ENCODE measurements at places on chromosomes 12 and 14.
A peak's percentile ranks its signal among the peaks of the same experiment; 100 is the strongest.

DNA sequence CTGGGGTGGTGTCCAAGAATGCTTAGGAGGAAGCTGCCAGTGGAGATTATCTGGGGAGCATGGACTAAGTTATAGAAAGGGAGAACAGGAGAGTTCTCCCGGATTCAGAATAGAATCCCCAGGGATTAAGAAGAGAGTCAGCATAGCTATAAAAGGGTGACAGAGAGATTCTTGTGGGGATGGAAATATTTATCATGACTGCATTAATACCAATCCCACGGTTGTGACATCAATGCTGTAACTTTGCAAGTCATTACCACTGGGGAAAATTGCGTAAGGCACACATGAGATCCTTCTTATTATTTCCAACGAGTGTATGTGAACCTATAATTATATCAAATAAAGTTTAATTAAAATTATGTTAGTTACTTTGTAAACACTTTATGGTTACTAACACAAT lies 447.9 kb upstream of the TMEM132C start:
- no peak for DNase-seq

DNA sequence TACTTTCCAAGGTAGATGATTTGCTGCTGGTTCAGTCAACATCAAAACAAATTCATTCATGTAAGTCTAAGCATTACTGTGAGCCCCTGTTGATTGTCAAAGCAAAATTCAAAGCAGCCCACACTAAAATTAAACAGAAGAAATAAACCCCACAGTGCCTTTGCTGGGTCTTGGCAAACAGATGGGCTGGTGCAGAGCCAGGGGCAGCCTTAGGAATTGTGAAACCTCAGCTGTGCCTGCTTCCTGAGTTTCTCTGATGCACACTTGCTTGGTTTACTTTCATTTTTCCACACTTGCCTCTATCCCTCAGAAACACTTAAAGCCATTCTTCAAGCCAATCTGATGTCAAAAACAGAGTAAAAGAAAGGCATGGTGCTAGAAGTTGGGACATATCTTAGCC lies 6.6 kb upstream of the PLEKHG7 start:
- DNase-seq: peak; percentile 82

- no peak for DNase-seq
Observed at GRCh38 chr14:23877111-23877510, 76.5 kb upstream of the DHRS4 start.

DNA sequence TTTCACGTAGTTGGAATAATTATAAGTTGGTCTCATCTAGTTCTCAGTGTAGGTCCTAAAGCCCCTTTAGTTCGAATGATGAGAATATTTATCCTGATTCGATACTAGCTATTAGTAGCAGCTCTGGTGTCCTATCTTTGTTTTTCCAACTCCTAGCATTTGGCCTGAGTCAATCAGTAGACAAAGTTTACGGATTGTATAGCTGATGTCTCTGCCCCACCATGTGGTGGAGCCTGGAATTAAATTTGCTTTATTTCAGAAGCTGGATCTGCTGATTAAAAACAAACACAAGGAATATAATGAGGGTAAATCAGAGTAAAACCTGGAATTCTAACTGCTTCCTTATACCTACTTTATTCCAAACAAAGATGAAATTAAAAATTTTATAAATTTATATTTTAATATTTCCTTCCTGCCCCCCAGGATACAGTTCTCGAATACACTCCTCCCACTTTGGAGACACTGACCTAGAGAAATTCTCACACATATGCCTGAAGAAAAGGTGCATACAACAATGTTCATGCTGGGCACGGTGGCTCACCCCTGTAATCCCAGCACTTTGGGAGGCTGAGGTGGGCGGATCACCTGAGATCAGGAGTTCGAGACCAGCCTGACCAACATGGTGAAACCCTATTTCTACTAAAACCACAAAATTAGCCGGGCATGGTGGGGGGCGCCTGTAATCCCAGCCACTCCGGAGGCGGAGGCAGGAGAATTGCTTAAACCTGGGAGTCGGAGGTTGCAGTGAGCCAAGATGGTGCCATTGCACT lies 7.6 kb upstream of the BRMS1L start:
- DNase-seq: peak; percentile 56

GRCh38 chr14:63046339-63047268 lies 1.3 kb upstream of the KCNH5 start:
- DNase-seq: no peak

DNA sequence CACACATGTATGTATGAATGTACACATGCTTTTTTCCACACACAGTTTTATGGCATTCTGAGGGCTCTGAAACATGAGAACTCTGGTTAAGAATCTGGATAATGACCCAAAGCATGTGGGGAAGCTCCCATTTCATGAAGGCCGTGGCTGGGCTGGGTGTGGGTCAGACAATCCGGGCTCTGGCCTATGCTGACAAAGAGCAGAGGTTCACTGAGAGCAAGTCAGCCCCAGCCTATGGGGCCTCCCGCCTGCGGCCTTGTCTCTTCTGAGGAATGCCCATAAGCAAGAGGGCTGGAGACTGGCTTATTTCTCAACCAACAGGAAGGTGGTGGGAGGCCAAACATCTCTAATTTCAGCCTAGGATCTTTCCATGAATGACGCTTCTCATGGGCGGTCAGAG lies 8.5 kb downstream of the MYH6 start:
- DNase-seq: peak; percentile 5

DNA sequence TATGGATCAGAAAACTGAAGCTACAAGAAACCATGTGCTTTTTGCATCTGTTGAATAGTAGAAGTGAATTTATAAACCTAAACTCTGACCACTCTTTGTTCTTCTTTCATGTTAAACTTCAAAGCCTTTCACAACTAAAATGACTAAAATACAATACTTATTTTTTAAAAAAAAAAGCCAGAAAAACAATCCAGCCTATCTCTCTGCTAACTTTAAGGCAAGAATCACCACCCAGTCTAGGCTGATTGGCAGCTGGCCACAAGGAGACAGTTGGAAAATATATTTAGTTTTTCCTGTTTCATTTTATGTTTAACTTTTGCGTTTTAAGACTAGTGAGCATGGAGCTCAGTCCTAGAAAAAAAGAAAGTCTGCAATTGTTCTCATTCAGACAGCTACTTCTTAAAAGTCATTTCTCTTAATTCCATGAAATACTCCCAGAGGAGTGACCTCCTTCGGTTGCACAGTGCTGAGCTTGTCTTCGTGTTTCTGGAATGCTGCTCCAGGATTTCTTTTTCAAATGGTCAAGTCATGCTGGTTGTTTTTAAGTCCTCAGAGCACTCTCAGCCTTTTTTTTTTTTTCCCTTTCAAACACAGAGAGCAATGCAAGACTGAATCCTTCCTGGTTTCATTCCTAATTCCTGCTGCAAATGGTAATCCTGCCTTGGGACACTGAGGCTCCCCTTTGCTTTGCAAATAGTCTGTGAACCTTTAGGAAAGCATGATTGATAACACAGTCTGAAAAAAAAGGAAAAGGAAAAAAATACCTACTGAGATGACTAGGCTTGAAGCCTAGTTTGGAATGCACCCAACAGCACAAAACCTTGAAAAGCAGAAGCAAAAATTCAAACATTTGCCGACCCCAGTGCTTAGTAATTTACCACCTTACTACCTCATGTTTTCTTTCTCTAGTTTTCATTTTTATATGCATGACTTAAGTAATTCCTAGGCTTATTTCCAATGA lies 233.3 kb upstream of the DAAM1 start:
- DNase-seq: peak; percentile 76

- DNase-seq: no peak
Observed at GRCh38 chr12:52063981-52064649, 5.7 kb upstream of the ATG101 start.

- peak; percentile 47 for DNase-seq
Observed at GRCh38 chr12:62604871-62605270, 138.2 kb downstream of the MON2 start.

- no peak for DNase-seq
Observed at GRCh38 chr12:11624116-11624515, 25.4 kb upstream of the ETV6 start.

GRCh38 chr14:94034886-94035285 lies 8.7 kb downstream of the OTUB2 start:
- DNase-seq: no peak

DNA sequence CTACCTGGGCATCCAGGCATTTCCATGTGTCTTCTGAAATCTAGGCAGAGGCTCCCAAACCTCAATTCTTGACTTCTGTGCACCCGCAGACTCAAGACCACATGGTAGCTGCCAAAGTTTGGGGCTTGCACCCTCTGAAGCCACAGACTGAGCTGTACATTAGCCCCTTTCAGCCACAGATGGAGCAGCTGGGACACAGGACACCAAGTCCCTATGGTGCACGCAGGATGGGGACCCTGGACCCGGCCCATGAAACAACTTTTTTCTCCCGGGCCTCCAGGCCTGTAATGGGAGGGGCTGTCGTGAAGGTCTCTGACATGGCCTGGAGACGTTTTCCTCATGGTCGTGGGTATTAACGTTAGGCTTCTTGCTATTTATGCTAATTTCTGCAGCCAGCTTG lies 330.0 kb downstream of the RERGL start:
- no peak for DNase-seq

- peak; percentile 48 for DNase-seq
Observed at GRCh38 chr12:94571556-94571955, 78.8 kb downstream of the TMCC3 start.

GRCh38 chr14:23435543-23436326 lies at the start of gene MYH7:
TSS of gene MYH7 (minus strand) at chr14:23435660. CDS start at chr14:23433732, 1,928 bp downstream.
- peak; percentile 30 for DNase-seq

GRCh38 chr12:77816196-77816595 lies 14.5 kb upstream of the NAV3 start:
- no peak for DNase-seq

GRCh38 chr14:91021115-91021514 lies 39.3 kb downstream of the RPS6KA5 start:
- no peak for DNase-seq

DNA sequence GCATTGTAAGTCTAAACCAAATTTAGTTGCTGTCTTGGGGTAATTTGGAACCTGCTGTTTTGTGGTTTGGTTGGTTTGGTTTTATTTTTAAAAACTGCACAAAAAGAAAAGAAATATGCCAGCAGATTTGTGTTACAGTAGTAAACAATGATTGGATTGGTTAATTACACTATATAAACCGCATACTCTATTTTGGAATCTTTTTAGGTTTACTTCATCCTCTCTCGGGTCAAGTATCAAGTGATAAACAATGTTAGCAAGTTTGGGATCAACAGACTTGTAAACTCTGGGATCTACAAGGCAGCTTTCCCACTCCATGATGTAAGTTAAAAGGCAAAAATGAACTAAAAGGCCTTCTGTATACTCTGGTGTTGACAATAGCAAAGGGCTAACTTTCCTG lies 132.4 kb downstream of the ANO6 start:
- no peak for DNase-seq

DNA sequence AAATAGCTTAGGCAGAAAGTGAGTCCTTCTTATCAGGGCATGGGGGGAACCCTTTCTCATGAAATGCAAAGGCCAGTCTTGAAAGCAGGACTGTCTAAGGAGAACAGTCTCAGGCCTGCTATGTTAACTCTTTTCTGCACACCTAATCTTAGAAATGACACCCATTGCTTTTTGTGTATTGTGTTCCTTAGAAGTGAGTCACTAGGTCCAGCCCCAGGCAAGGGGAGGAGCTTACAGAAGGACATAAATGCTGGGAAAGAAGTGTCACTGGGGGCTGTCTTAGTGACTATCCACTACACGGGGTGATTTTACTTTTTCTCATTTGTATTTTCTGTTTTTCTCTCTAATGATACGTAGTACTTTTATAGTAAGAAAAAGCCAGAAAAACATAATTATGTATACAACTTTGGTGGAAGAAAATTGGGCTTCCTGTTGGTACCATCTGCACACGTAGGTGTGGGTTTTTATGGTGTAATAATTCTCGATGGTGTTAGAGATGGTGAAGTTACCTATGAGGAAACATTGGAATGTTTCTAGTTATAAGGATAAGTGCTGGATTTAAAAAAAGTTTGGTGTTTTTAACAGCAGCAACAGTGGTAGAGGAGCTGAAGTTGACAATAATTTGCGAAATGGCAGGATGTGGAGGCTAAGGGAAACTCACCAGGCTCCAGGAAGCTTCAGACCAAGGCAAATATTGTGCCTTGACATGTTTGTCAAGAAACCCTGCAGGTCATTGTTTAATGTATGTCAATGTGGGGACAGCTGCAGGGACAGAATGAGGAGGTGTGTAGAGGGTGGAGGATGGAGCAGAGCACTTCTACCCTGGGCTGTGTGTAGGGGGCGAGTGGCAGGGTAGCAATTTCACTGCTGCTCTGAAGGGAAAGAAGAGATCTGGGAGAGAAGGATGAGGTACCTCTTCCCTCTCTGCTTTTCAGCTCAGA lies 214.9 kb downstream of the KTN1 start:
- no peak for DNase-seq

GRCh38 chr14:59964251-59965007 lies 44.5 kb downstream of the LRRC9 start:
- peak; percentile 7 for DNase-seq

DNA sequence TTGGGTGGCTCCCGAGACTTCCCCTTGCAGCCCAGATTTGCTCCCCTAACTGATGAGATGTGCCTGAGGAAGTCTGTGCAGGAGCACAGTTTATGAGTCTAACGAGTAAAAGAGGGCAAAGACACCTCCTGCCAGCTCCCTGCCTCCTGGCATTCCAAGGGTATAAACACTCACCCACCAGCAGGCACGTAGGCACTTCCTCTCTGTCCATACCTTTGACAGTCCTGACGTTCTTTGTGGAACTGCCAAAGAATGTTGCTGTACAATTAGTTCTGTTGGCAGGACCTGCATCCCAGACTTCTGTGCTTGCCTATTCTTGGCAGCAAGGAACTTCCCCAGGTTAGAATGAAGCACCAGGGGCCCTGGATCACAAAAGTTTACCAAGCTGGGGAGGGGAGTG lies 889.3 kb downstream of the BCL11B start:
- DNase-seq: no peak

- no peak for DNase-seq
Observed at GRCh38 chr12:97022536-97023230, 115.6 kb downstream of the NEDD1 start.

GRCh38 chr12:68356060-68356695 lies 24.0 kb upstream of the MDM1 start:
- no peak for DNase-seq

DNA sequence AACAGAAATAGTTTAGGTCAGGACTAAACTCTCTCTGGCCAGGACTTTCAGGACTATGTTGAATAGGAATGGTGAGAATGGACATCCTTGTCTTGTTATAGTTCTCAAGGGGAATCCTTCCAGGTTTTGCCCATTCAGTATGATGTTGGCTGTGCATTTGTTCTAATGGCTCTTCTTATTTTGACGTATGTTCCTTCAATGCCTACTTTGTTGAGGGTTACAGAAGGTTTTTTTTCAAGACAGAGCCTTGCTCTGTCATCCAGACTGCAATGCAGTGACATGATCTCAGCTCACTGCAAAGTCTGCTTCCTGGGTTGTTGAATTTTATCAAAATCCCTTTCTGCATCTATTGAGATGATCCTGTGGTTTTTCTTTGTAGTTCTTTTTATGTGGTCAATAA lies 79.5 kb upstream of the NID2 start:
- no peak for DNase-seq

GRCh38 chr12:24617471-24617870 lies 331.4 kb downstream of the BCAT1 start:
- DNase-seq: no peak

- no peak for DNase-seq
Observed at GRCh38 chr14:41868396-41868795, 261.7 kb downstream of the LRFN5 start.

GRCh38 chr14:56996721-56997399 lies 186.6 kb upstream of the OTX2 start:
- DNase-seq: no peak

GRCh38 chr12:67052981-67053380 lies 216.2 kb upstream of the CAND1 start:
- DNase-seq: no peak
